Heart right ventricle (tissue), 16 donors: ENCODE measurements at places on chromosomes 3 and 15. TPM values are rescaled to one million over a fixed set of nuclear protein-coding genes. Genes with fewer than 3 reads are reported as not detected.

DNA sequence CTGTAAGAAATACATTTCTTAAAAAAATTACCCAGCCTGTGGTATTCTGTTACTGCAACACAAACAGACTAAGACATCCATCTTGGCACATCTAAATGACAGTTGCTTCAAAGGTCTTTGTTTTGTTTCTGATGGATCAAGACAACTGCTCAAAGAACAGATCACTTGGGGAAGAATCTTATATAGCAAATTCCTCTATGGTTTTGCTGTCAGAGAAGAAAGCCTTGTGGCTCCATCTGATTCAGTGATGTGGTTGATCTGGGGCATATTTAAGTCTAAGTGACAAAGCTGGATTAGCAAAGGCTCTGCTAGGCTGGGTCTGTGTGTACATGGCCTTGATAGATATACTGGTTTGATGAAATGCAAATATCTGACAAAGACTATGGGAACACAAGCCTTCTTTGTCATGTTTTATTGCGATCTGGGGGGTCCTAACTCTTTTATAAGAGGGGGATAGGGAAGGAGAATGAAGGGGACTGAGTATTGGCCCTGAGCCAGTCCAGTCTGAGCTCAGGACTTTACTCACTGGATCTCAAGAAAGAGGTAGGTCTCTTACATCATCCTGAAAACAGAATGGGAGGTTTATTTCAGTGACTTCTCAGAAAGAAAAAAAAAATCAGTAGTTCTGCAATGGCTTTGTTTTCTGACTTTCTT, 14.3 kb upstream of the LIMD1 start:
- H3K36me3 ChIP-seq = no peaks in the 10 kb centered on the region
- DNase-seq = no peak
- no peak overlapping the region for H3K27ac ChIP-seq
- no peak overlapping the region for H3K4me3 ChIP-seq
- no peaks in the 10 kb centered on the region for H3K27me3 ChIP-seq

LPP gene
- 8.5 TPM for polyA plus RNA-seq

- no peaks in the 10 kb centered on the region for H3K4me1 ChIP-seq
- H3K36me3 ChIP-seq = peaks cover 29% of the 10 kb centered on the region
- no peak overlapping the region for H3K4me3 ChIP-seq
- DNase-seq = no peak
- no peaks in the 10 kb centered on the region for H3K27me3 ChIP-seq
Measured at GRCh38 chr3:4401441-4401840, 65.6 kb downstream of the SUMF1 start.

GOLGA6D gene
- not detected for polyA plus RNA-seq

GRCh38 chr15:89199746-89200145, 21.6 kb downstream of the RLBP1 start:
- no peak overlapping the region for H3K4me3 ChIP-seq
- DNase-seq = peak; percentile 32
- no peaks in the 10 kb centered on the region for H3K4me1 ChIP-seq
- no peaks in the 10 kb centered on the region for H3K27me3 ChIP-seq
- H3K36me3 ChIP-seq = peaks cover 44% of the 10 kb centered on the region

- peaks cover 62% of the 10 kb centered on the region for H3K27me3 ChIP-seq
- H3K4me3 ChIP-seq = peak overlapping the region; percentile 82
- H3K27ac ChIP-seq = peak overlapping the region; percentile 84
- peaks cover 20% of the 10 kb centered on the region for H3K4me1 ChIP-seq
- DNase-seq = no peak
Measured at GRCh38 chr15:96330064-96330449, 443 bp upstream of the NR2F2 start.

DNA sequence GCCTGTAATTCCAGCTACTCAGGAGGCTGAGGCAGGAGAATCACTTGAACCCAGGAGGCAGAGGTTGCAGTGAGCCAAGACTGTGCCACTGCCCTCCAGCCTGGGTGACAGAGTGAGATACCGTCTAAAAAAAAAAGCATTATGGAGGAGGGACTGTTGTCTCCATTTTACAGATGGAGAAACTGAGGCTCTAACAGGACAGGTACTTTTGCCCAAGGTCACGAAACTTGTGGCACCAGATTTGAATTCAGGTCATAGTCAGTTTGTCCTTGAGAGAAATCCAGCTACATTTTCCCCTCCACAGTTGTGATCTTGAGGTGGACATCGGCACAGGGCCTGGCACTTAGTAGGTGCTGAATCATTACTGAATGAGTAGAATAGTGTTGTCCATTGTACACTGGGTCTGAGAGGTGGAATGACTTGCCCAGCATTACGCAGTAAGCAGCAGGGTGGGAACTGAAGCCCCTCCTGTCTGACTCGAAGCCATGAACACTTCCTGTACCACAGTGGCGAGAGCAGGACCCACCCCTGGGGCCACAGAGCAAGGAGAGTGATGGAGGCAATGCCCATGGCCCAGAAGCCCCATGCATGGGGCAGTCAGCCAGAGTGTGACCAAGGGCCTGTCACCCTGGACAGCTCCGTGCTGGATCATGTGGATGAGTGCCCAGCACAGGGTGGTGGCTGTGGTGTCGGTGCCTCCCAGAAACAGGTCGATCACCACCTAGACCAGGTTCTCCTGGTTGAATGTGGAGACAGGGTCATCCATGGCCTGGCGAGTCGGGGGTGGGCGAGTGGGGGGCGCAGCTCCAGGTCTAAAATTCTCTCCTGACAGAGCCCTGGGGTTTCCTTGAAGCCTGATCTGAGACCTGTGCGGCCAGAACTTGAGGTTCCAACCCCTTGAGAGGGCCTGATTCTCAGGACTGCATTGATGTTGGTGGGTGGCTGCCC, 20.4 kb upstream of the PARL start:
- no peak for DNase-seq
- H3K4me1 ChIP-seq = no peaks in the 10 kb centered on the region
- no peaks in the 10 kb centered on the region for H3K27me3 ChIP-seq
- no peaks in the 10 kb centered on the region for H3K36me3 ChIP-seq
- H3K27ac ChIP-seq = no peak overlapping the region
- H3K4me3 ChIP-seq = no peak overlapping the region

THAP10 gene
- polyA plus RNA-seq = 1.2 TPM

DNA sequence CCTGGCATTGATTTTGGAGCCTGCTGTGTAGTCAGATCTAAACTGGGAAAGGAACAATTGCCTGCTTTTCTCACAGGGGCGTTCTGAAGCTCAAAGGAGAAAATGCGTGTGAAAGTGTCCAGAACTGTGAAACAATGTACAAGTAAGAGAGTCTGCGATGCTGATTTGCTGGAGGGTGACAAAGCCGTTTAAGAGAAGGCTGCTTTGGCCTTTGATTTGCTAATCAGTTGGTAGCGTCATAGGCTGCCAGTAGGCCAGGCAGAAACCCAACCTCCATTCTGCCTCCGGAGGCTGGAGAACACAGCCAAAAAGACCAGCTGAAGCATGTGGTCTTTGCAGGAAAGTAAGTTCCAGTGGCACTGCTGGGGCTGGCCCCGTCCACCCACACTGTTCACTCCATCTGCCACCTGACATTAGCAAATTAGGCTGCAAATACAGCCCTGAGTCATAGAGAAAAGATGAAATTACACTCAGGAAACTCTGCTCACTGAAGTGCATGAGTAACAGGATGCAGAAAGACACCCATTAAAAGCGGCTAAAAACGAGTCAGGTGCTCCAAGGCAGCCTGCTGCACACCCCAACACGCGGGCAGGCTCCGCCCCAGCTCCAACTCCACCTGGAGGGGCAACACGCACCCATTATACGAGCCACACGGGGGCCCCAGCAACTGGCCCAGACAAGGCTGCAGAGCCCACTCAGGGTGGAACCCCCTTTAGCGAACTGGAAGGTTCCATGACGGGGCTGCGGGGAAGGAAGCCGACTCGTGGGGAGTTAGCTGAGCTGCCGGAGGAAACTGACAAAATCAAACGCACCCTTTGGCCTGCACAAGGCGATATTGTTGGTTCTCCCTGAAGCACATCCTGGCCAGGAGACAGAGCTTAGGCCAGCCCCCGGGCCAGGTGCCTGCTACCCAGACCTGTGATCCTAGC, 31.6 kb downstream of the ZDHHC19 start:
- no peak for DNase-seq
- no peaks in the 10 kb centered on the region for H3K27me3 ChIP-seq
- no peaks in the 10 kb centered on the region for H3K4me1 ChIP-seq
- no peak overlapping the region for H3K4me3 ChIP-seq

SI gene
- not detected for polyA plus RNA-seq

- no peaks in the 10 kb centered on the region for H3K27me3 ChIP-seq
- peak overlapping the region; percentile 91 for H3K4me3 ChIP-seq
- H3K4me1 ChIP-seq = peaks cover 49% of the 10 kb centered on the region
- H3K27ac ChIP-seq = peak overlapping the region; percentile 94
Measured at GRCh38 chr3:184712248-184713039, 580 bp upstream of the MAGEF1 start.
